ENCODE measurements at places on chromosomes 7 and 10. TPM values are rescaled to one million over a fixed set of nuclear protein-coding genes. Genes with fewer than 3 reads are reported as not detected.

- H3K4me1 ChIP-seq: no peaks in the 10 kb centered on the region
- H3K27me3 ChIP-seq: no peaks in the 10 kb centered on the region
- H3K4me3 ChIP-seq: no peak overlapping the region
These were observed 86.3 kb upstream of the FAM171A1 start for GRCh38 chr10:15457382-15457781.

DNA sequence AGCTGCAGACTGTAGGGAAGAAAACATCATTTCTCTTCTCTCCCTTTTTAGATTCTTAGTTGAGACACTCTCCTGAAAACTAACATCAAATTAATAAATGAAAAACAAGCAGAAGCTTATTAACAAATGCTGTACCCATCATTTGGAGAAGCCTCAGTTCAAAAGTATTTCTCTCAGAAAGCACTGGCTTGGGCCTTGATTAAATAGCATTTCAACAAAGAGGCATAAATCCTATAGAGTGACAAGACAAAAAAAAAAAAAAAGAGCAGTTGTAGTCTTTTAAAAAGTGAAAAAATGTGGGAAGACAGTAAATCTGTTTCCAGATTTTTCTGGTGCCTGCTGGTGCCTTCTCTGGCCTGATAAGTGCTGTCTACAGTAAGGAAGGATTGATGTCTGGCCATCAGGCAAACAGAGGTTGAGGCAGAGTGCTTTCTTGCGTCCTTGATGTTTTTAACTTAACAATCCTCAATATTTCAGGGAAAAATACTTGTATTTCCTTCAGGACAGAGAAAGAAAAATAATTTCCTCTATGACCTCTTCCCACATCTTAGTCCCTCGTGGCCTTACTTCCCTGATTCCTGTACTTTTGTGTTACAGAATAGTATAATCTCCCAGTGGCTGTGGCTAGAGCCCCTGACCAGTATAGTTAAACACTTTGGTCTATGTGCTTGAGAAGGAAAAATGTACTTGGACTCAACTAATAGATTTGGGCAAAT lies 300.5 kb downstream of the HGF start:
- H3K4me1 ChIP-seq: no peaks in the 10 kb centered on the region
- no peaks in the 10 kb centered on the region for H3K36me3 ChIP-seq
- DNase-seq: no peak
- no peak overlapping the region for H3K27ac ChIP-seq

The GJD4 gene
- not detected for total RNA-seq

DNA sequence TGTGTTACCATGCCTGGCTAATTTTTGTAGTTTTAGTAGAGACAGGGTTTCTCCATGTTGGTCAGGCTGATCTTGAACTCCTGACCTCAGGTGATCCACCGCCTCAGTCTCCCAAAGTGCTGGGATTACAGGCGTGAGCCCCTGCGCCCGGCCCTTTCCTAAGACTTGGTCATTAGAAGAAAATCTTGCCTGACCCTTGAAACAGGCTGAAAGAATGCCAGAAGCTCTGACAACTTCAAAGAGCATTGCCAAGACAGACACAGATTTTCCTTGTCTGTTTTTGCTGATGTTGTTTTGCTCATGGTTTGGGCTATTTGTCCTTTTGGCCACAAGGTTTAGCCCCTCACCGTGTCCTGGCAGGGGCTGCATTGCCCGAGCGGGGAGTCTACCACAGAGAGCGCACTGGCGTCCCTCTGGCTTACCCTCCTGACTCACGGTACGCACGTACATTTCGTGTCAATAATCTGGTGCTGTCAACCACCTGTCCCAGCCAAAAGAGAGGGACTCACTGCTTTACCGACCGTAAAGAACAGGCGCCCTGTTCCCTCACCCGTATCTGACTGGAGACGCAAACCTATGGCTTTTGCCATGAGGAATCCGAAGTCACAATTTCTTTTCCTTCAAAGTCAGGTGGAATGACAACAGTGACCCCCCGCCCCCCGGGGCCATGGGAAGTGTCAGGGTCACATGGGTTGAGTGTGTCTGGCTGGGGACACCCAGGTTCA lies 10.1 kb upstream of the INPP5A start:
- no peak overlapping the region for H3K4me3 ChIP-seq
- no peaks in the 10 kb centered on the region for H3K36me3 ChIP-seq
- H3K27ac ChIP-seq: no peak overlapping the region
- DNase-seq: no peak
- H3K4me1 ChIP-seq: peaks cover 20% of the 10 kb centered on the region

DNA sequence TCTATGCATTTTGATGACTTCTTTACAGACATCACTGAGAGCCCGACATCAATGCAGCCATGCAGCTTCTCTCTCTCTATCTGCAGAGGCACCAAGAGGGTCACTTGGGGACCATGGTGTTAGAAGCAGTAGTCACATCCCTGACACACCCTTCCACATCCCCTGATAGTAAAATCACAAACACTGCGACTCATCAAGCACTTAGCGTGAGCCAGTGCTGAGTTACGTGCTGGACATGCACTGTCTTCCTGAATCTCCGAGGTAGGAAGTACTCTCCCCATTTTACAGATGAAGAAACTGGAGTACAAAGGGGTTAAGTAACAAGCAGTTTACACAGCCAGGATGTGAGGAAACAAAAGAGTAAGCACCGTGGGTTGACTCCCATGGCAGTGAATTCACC lies 109.2 kb downstream of the OSBPL3 start:
- H3K4me1 ChIP-seq: peaks cover 70% of the 10 kb centered on the region
- DNase-seq: no peak
- peaks cover 44% of the 10 kb centered on the region for H3K36me3 ChIP-seq
- no peaks in the 10 kb centered on the region for H3K27me3 ChIP-seq

DNA sequence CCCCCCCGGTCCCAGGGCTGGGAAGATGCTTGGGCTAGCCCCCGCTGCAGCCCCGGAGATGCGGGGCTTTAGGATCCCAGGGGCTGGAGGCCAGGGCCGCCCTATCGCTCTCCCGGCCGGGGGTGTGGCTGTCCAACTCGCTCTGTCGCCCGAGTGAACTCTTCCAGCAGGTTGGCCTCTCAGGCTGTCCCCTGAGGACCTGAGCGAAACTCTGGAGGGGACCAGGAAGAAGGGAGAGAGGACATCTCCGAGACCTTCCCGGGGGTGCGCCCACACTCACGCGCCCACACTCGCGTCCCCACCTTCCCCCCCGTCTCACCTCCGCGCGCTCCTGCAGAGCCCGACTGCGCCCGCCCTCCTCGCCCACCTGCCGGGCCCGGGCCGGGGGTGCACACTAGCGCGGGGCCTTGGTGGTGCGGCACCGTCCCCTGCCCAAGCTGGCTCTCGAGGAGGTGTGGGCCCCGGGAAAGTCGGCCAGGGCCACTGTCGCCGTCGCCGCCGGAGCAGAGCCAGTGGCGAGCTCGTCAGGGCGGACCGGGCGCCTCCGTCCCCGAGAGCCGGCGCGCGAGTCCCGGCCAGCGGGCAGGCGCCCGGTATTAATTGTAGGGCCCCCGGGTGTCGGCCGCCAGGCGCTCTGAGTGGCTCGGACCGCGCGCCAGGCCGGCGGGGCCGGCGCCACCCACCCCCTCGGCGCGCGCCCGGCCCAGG lies 101.7 kb upstream of the SVIL start:
- no peaks in the 10 kb centered on the region for H3K27me3 ChIP-seq
- H3K27ac ChIP-seq: no peak overlapping the region
- no peak for DNase-seq
- no peak overlapping the region for H3K4me3 ChIP-seq
- no peaks in the 10 kb centered on the region for H3K36me3 ChIP-seq
- no peaks in the 10 kb centered on the region for H3K4me1 ChIP-seq

DNA sequence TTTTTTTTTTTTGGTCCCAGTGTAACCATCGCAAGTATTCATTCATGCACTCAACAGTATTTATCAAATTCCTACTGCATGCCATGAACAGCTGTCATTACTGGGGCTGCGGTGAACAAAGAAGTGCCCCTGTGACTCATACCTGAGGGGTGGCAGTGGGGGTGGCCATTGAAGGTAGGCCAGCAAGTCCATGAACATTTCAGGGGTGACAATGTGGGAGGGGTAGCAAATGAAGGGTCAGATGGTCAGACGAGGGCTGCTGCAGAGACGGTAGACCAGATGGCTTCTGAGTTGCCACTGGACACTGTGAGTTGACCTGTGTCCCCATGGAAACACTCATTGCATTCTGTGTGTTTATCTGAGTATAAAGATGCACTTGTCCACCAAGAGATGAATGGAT lies 92.5 kb upstream of the PITRM1 start:
- H3K4me3 ChIP-seq: no peak overlapping the region
- DNase-seq: no peak
- H3K27ac ChIP-seq: no peak overlapping the region
- no peaks in the 10 kb centered on the region for H3K4me1 ChIP-seq

DNA sequence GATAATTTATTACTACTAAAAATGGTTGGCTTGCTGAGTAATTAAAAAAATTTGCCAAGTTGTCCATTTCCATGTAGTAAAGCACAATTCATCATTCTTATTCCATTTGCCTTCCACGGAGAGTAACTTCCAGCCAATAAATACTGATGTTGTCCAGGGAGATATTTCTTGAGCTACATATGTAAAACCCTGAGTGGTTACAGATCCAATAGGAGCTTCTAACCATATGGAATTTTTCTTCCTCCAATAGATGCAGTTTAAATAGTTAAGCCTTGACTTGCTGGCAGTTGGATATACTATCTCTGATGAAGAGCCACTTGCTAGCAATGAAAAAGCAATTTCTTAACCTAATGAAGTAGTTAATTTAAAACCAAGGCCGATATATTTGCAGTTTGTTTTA lies 271.1 kb downstream of the PLXDC2 start:
- DNase-seq: no peak
- H3K27me3 ChIP-seq: no peaks in the 10 kb centered on the region
- no peak overlapping the region for H3K27ac ChIP-seq
- H3K4me1 ChIP-seq: no peaks in the 10 kb centered on the region
- no peak overlapping the region for H3K4me3 ChIP-seq
- no peaks in the 10 kb centered on the region for H3K36me3 ChIP-seq

The CALML3 gene
- not detected for total RNA-seq

Measured in Karpas-422 (cell line).